H9 (cell line): ENCODE measurements at places on chromosomes 7 and 10.

DNA sequence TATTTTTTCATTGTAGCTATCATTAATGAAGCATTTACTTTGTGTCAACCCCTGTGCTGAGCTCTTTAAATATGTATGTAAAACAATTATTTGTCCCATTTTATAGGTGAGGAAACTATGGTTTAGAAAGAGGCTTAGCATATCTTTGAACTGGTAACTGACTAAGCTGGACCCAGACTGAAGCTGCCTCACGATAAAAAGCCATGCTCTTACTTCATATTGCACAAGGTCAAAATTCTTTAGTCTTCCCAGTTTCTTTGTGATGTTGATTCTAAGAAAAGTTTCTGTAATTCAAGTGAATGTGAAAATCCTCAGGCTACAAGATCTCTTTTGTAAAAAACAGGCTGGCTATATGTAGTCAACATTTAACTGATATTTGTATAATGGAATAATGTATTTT lies 46.6 kb upstream of the SLC16A12 start:
- no peaks in the 10 kb centered on the region for H3K27me3 ChIP-seq
- no peak overlapping the region for H3K27ac ChIP-seq
- H3K4me3 ChIP-seq = no peak overlapping the region
- H3K36me3 ChIP-seq = peaks cover 12% of the 10 kb centered on the region; the same call in 2 of the 3 replicates
- H3K4me1 ChIP-seq = no peaks in the 10 kb centered on the region

GRCh38 chr7:39560408-39560807 lies 5.8 kb upstream of the YAE1 start:
- H3K27ac ChIP-seq = no peak overlapping the region
- DNase-seq = no peak
- no peak overlapping the region for H3K4me3 ChIP-seq
- no peaks in the 10 kb centered on the region; the same call in 1 of the 2 replicates for H3K36me3 ChIP-seq

- DNase-seq = no peak
- H3K36me3 ChIP-seq = peaks cover 3% of the 10 kb centered on the region; the same call in 1 of the 3 replicates
- no peaks in the 10 kb centered on the region for H3K27me3 ChIP-seq
- H3K4me3 ChIP-seq = no peak overlapping the region
- H3K27ac ChIP-seq = no peak overlapping the region
Measured at GRCh38 chr7:156368053-156368843, 272.3 kb upstream of the RNF32 start.

DNA sequence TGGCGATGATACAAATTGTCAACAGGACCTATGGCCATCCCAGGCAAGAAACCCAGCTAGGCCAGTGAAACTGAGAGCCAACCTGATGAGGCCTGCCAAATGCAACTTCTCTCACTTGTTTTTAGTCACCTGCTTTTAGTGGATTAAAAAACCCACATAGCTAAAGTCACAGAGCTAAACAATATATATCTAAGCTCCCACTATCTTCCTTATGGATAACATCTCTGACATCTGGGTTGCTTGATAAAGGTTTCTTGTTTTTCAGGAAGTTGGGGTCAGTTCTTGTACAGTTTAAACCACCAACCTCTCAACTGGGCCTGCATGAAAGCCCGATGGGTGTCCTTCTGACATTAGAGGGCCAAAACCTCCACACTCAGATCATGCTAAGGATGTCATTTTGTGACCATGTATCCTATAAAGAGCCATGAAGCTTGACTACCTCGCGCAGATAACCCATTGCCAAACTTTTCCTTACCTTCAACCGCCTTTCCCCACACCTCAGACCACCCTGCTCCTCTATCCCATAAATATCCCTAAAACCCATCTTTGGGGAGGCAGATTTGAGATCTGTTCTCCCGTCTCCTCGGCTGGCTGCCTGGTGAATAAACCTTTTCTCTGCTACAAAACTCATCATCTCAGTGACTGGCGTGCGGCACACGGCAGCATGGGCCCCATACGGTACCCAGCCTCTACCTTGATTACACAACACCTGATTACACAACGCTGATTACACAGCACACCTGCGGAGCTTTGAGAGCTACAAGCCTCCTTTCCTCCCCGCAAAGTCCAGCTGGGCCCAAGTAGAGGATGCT lies 797 bp upstream of the STMP1 start:
- H3K27me3 ChIP-seq = no peaks in the 10 kb centered on the region
- no peak for DNase-seq
- no peak overlapping the region for H3K27ac ChIP-seq
- peak overlapping the region; percentile 99 for H3K4me3 ChIP-seq
- no peaks in the 10 kb centered on the region for H3K4me1 ChIP-seq
- peaks cover 9% of the 10 kb centered on the region; the same call in 1 of the 2 replicates for H3K36me3 ChIP-seq

- H3K27ac ChIP-seq = no peak overlapping the region
- peaks cover 30% of the 10 kb centered on the region for H3K36me3 ChIP-seq
- no peak overlapping the region for H3K4me3 ChIP-seq
Measured at GRCh38 chr7:134893920-134894319, 92.4 kb upstream of the AGBL3 start.

DNA sequence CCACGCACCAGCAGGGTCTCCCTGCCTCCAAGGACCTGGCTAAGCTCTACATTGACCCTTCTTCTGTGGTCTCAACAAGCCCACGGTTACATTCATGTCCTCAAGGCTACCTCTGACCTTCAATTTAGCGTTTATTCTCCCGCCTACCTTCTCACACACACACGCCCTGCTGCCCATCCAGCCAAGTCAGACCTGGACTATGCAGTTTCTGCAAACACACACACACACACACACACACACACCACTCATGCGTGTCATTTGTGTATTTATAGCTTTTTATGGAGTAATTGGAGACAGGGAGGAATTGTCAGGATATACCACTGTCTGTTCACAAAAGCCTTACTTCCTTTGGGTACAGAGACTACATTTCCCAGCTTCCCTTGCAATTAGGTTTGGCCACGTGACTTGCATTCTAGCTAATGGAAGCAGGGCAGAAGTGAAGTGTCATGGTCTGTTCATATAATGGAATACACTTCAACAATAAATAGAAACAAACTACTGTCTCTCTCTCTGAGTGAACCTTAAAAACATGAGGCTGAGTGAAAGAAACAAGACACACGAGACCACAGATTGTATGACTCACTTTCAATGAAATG lies 53.8 kb upstream of the CPXM2 start:
- peaks cover 3% of the 10 kb centered on the region; the same call in 1 of the 2 replicates for H3K4me1 ChIP-seq
- peak; percentile 42 for DNase-seq
- H3K27me3 ChIP-seq = no peaks in the 10 kb centered on the region
- peaks cover 4% of the 10 kb centered on the region; the same call in 1 of the 2 replicates for H3K36me3 ChIP-seq
- H3K4me3 ChIP-seq = no peak overlapping the region

DNA sequence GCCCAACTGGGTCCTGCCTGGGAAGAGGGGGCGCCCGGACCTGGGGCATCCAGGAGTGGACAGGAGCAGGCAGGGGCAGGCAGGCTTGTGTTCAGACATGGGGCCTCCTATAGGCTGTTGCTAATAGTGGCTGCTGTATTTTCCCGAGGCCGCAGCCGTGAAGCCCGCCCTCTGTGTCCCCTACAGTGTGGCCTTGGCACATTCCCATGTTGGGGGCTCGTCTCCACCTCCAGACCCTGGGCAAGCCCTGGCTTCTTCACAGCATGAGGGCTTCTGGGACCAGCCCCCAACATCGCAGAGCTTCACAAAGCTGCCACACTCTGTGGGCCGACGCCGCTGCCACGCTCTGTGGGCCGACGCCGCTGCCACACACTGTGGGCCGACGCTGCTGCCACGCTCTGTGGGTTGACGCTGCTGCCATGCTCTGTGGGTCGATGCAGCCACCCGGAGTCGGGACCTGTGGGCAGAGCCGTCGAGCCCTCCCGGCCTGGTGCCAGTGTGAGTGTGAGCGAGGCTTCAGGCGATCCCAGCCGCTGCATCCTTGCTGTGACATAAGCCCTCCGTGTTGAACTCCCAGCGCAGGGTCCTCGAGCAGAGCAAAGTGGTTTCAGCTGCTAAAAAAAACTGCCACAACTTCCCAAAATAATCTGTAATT lies 109.0 kb downstream of the INPP5A start:
- H3K36me3 ChIP-seq = no peaks in the 10 kb centered on the region
- no peak overlapping the region for H3K27ac ChIP-seq
- H3K27me3 ChIP-seq = no peaks in the 10 kb centered on the region
- H3K4me3 ChIP-seq = no peak overlapping the region

GRCh38 chr7:93719546-93719945 lies 145.0 kb upstream of the CALCR start:
- H3K36me3 ChIP-seq = no peaks in the 10 kb centered on the region
- no peak overlapping the region for H3K4me3 ChIP-seq
- DNase-seq = no peak
- H3K4me1 ChIP-seq = no peaks in the 10 kb centered on the region

GRCh38 chr10:57468894-57469432 lies 798.7 kb downstream of the IPMK start:
- H3K36me3 ChIP-seq = no peaks in the 10 kb centered on the region
- no peaks in the 10 kb centered on the region for H3K27me3 ChIP-seq

GRCh38 chr10:76916536-76916935 lies 721.1 kb downstream of the KCNMA1 start:
- no peaks in the 10 kb centered on the region for H3K36me3 ChIP-seq
- no peak overlapping the region for H3K4me3 ChIP-seq
- no peaks in the 10 kb centered on the region for H3K27me3 ChIP-seq

GRCh38 chr10:49090696-49091380 lies 24.5 kb downstream of the VSTM4 start:
- H3K36me3 ChIP-seq = peaks cover 4% of the 10 kb centered on the region
- H3K27ac ChIP-seq = no peak overlapping the region
- no peaks in the 10 kb centered on the region; the same call in 1 of the 2 replicates for H3K4me1 ChIP-seq
- H3K4me3 ChIP-seq = no peak overlapping the region
- no peak for DNase-seq

DNA sequence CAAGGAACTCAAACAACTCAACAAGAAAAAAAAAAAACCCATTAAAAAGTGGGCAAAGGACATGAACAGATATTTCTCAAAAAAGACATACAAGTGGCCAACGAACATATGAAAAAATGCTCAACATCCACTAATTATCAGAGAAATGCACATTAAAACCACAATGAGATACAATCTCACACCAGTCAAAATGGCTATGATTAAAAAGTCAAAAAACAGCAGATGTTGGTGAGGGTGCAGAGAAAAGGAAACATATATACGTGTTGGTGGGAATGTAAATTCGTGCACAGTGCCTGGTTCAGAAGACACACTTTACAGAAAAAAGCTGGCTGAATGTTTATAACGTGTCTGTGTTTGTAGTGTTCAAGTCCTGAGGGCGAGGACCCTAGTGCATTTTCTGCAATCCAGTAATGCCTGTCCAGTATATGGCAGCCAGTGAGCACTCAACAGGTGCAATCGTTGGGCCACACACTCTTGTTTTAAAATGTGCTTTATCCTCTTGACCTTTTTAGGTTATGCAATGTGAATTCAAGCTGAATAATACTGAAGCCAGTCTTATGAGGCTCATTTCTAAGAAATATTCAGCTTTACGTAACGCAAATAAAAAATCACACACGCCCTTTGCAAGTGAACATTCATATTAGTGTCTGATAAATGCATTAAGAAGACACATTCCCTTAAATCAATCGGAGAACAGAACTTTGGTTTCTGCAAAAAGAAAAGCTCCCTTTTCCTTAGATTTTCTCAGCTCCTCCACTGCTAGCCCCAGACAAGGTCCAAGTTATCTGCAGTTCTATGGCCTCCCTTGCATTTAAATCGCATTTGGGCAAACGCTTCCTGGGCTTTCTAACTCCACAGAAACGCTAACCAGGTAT lies 813 bp upstream of the MTURN start:
- no peaks in the 10 kb centered on the region for H3K36me3 ChIP-seq
- DNase-seq = no peak
- H3K27me3 ChIP-seq = peaks cover 3% of the 10 kb centered on the region; the same call in 1 of the 2 replicates
- H3K4me1 ChIP-seq = no peaks in the 10 kb centered on the region
- H3K27ac ChIP-seq = no peak overlapping the region
- H3K4me3 ChIP-seq = peak overlapping the region; percentile 64
